Vagina (tissue), 2 donors: ENCODE measurements at places on chromosomes 4 and X. TPM values are rescaled to one million over a fixed set of nuclear protein-coding genes. Genes with fewer than 3 reads are reported as not detected.

DNA sequence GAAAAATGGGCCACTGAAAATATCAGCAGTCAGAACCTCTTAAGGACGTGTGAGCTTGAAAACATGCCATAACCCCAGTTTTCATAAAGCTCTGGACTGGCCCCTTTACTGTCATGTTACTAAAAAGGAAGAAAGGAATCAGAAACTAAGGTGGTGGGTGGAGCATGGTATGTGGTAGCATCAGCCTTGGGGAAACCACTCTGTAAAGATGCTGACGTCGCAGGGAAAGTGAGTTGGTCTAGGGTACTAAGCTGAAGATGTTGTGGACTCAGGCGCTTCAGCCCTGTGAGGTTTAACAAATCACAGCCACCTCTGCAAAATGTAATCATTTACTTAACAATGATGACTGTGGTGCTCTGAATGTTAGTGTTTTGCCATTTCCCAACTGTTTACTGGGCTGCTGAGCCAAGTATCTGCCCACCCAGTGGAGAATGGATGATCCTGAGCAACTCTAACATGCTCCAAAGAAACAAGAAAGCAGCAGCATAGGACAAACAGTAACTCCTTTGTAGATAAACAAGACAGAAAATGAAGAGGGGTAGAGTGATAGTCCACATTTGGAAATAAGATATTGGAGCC is 33.4 kb downstream of the C4orf54 start:
- no peak for DNase-seq

- DNase-seq = no peak
Measured at GRCh38 chr4:139410312-139410711, 43.6 kb upstream of the RAB33B start.

The EOLA2 gene
- 15.5 TPM for total RNA-seq

The ARHGAP24 gene
- 40.0 TPM for total RNA-seq

DNA sequence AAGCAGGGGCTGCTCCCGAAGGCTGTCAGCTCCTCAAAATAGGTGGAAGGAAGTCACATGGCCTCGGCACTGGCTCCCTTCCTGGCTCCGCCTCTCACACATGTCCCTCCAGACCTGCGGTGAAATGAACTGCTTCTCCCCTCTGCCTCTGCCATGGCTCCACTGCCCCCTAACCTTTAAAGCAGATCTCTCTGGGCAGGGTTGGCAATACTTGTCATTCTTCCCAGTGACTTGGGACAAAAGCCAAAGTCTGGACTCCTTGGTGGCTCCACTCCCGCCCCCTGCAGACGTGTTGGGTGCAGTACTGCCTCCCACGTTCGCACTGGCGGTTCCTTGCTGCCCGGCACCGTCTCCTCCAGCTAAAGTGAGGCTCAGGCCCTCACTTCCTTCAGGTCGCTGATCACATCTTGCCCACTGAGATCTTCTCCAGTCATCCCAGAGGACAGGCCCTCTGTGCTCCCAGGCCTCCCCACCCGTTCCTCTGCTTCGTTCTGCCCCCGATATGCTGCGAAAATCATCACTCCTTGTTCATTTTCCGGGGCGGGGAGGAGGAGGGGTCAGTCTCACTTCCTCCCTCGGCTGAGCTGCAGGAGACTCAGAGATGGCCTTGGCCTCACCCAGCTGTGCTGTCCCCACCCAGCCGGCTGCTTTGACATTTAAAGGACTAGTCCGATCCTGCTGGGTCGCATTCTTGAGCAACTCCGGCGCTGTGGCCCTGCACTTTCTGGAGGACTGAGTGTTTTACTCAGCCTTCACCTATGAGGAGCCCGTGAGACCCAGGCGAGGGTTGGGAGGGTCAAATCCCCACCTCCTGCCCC is 97.4 kb downstream of the PHKA2 start:
- no peak for DNase-seq
